ENCODE measurements at places on chromosomes 6 and 20. TPM values are rescaled to one million over a fixed set of nuclear protein-coding genes. Genes with fewer than 3 reads are reported as not detected.

- peaks cover 60% of the 10 kb centered on the region for H3K27me3 ChIP-seq
- H3K36me3 ChIP-seq: no peaks in the 10 kb centered on the region
- no peak overlapping the region for H3K4me3 ChIP-seq
Measured at GRCh38 chr20:63179687-63180568, 36.0 kb downstream of the YTHDF1 start.

Gene KCNB1
- 0.37 TPM for total RNA-seq

GRCh38 chr6:19734519-19734918, 102.7 kb upstream of the ID4 start:
- no peaks in the 10 kb centered on the region for H3K36me3 ChIP-seq
- H3K27me3 ChIP-seq: no peaks in the 10 kb centered on the region
- H3K4me3 ChIP-seq: no peak overlapping the region
- DNase-seq: no peak
- no peaks in the 10 kb centered on the region for H3K4me1 ChIP-seq

Gene LTA
- not detected for total RNA-seq
